ENCODE measurements at places on chromosomes 11 and 22.
A peak's percentile ranks its signal among the peaks of the same experiment; 100 is the strongest.

DNA sequence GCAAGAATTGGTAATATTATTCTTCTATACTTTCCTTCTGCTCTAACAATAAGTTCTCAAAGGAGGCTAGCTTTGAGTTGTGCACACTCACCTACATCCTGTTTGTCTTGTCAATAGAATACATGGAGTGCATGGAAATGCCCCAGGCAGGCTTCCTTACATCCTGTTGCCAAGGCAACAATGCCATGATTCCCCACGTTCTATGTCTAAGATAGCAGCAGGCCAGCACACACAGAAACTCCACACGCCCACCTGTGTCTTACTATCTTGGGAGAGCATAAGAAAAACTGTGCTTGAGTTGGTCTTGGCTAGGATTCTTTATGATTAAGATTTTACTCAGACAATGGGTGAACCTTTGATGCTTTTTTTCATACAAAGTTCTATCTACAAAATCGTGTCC is 379.2 kb downstream of the AASDHPPT start:
- DNase-seq = no peak

DNA sequence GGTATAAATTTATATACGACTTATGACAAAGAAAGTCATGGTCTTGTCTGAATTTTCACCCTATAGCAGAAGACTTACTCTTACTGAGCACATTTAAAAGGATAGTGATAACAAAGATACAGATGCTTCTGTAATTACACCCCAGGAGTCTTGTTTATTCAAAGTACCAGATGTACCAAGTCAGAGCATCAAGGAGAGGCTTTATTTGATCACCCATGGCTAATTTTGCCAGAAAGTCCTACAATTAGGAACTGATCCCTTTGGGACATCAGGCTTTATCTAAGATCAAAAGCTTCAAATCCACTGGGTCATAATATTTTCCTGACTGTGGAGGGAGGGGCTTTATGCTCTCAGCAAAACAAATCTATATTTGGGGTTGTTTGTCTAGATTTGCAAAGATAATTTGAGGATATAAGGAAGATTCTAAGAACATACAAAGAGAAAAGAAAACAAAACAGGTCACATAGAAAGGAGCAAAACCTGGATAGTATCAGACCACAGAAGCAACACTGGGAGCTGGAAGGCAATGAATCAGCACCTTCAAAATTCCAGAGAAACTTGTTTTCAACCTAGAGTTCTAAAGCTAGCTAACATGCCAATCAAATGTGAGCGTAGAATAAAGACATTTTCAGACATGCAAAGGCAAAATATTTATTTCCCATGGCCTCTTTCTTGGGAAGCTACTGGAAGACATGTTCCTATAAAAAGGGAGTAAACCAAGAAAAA is 124.8 kb upstream of the CSNK2A3 start:
- DNase-seq = no peak

DNA sequence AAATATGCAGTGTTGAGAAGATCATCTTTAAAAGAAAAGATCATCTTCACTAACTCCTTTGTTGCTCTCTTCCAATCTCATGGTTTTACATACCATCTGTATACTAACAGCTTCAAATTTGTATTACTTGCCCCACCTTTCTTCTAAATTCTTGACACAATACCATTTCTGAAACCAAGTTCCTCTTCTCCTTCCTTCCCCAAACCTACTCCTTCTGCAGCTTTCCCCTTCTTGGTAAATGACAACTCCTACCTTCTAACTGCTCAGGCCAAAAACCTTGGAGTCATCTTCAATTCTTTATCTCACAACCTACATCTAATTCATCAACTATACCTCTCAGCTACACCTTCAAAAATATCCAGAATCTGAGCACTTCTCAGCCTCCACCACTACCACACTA is 9.3 kb downstream of the PRCP start:
- DNase-seq = no peak

DNA sequence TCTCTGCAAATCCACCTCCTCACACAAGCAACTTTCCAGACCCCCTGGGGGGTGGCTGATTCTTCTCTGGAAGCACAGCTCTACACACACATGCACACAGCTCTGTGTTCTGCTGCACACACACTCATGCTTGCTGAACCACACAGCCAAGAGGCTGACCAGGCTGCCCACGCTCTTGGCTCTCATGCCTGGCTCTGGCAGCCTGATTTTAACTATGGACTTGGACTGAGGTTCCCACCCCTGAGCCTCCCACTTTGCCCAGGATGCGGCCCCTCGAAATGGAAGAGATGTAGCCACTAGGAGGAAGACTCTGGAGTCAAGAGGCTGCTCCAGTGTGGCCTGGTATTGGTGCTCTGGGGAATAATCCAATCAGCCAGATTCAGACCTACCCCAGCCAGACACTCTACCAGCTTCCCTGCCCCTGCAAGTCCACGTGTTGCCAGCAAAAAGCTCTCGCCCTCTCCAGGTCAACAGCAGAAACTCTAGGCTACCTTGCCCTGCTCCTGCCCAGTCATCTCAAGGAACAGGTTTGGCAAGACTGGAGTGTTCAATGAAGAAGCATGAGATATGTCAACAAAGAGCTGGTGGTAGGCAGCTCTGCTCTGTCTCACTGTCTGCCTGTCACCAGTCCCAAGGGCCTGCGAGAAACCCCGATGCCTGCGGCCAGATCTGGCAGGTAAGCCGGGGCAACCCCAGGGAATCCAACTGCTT is 8.8 kb upstream of the CASTOR1 start:
- no peak for DNase-seq

DNA sequence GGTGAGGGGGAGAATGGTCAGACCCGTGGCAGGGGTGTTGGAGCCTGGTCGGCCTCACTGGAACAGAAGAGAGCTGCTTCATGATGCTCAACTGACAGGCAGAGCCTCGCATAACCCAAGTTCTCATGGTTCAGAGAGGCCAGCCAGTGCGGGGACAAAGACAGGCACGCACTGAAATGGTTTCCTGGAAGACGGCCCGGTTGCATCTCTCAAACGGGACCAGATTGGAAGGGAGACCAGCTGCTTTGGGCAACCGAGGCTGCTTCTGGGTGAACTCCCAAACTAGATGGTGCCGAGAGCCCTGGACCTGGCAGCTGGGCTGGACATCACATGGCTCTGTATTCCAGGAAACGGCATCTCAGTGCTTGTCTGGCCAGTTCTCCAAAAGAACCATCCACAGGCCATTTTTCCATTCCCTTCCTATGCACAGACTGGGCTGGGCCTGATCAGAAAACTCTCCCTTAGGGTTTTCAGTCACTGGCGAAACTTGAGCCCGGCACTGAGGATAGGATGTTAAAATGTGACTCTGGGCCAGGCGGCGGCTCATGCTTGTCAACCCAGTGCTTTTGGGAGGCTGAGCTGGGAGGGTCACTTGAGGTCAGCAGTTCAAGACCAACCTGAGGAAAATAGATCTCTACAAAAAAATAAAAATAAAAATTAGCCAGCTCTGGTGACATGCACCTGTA is 80.1 kb upstream of the PRODH start:
- DNase-seq = no peak

GRCh38 chr11:14644226-14645014 is 816 bp downstream of the PDE3B start:
- peak; percentile 7 for DNase-seq

DNA sequence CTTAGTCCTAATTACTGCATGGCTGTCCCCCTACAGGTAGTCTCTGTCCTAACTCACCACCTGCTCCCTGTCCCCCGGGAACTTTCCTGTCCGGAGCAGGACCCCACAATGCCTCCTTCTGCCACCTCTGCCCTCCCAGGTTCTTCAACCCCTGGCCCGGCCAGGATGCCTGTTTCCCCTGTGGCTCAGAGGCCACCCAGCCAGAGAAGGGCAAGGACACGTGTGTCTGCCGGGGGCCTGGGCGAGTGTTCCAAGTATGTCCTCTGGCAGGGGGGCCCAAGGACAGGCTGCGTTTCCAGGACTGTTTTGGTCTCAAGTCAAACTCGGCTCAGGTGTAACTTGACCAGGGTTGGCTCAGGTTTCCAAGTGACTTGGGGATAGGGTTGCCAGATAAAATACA is 63.8 kb downstream of the BTG4 start:
- no peak for DNase-seq

- DNase-seq = no peak
These were observed 22.4 kb upstream of the PANX2 start for GRCh38 chr22:50148166-50148500.
